Activated CD4-positive, alpha-beta T cell treated with anti-CD3 and anti-CD28 coated beads, Interleukin-2, amount 50 U/mL, for 4 hours (primary cell): ENCODE measurements at places on chromosomes 5 and 9.

- no peak for DNase-seq
These were observed 150.6 kb upstream of the IL12B start for GRCh38 chr5:159480849-159481248.

GRCh38 chr5:128885649-128886255, 79.5 kb upstream of the SLC27A6 start:
- DNase-seq = no peak

DNA sequence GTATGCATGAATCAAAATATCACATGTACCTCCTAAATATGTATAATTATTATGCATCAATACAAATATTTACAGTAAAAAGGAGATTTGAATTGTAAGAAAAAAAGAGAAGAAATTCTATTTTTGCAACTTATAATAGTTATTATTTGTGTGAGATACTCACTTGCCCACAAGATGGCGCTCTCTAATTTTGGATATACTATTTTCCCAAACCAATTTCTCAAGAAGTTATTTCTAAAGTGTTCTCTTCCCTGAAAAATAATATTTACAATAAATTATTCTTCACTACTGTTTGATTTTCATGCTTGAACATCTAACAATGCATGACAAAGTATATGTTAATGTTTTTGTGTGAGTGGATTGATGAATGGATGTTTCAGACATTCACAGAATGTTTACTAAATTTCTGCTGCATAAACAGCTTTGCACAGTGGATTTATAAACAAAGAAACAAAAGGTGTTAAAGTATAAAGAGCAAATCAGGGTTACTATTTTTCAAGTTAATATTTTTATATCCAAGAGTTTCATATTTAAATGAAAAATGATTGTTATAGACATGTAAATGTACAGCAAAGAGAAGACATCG, 503.4 kb downstream of the PDE4D start:
- DNase-seq = no peak

DNA sequence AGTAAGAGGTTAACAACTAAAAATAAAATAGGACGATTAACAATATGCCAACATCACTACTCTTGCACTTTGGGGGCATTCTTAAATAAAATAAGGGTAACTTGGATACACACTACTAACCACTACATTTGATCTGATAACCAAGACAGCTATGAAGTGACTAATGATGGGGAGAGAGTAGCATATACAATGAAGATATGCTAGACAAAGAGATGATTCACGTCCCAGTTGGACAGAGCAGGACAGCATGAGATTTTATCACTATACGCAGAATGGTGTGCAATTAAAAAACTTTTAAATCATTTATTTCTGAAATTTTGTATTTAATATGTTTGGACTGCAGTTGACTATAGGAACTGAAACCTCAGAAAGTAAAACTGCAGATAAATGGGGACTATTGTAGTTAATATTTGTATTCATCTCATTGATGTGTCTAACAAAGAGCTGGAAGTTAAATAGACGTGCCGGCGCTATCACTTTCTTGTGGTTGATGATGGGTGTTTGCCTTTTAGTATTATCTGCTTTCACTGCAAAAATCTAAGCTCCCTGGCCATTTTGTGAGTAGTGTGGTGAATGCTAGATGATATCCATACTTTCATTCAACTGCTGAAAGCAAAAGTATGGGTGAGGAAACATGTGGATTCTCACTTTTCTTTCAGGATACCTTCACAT, 18.7 kb downstream of the GIN1 start:
- no peak for DNase-seq

- no peak for DNase-seq
These were observed 42.8 kb upstream of the ZSWIM6 start for GRCh38 chr5:61289241-61289640.

- no peak for DNase-seq
These were observed 131.8 kb upstream of the DAP start for GRCh38 chr5:10892911-10893215.

- no peak for DNase-seq
These were observed 36.3 kb upstream of the MTAP start for GRCh38 chr9:21766096-21766495.

DNA sequence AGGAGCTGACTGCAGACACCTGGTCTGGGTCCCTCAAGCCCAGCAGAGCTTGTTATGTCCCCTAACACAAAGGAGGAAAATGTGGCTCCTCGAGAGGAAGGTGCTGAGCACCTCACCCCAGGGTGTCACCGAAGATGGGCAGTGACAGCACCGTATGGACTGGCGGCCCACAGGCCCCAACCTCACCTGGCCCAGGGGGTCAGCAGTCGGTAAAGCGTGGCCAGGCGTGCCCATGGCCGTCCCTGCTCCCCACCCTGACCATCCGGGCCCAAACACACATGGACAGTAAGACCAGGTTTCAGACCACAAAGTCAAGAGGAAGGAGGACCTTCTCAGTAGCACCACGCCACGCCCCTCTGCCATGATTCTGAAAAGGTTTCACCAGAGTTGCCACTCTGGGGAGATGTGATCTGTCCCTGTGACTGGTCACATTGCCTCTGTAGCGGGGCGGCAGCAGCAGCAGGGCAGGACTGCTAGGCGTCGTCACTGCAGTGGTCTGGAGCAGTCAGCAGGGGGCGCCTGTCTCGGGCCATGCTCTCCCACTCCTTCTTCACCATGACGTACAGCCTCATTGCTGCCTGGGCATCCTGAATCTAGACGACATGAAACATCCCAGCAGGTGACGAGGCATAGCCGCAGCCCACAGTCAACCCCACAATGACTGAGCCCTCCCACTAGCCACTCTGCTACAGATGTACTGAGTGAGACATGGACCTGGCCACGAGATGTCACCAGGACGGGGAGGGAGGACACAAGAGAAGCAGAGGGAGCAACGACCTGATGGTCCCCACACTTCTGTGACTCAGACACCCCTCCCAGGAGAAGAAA, 11.1 kb downstream of the REXO4 start:
- DNase-seq = peak; percentile 80

DNA sequence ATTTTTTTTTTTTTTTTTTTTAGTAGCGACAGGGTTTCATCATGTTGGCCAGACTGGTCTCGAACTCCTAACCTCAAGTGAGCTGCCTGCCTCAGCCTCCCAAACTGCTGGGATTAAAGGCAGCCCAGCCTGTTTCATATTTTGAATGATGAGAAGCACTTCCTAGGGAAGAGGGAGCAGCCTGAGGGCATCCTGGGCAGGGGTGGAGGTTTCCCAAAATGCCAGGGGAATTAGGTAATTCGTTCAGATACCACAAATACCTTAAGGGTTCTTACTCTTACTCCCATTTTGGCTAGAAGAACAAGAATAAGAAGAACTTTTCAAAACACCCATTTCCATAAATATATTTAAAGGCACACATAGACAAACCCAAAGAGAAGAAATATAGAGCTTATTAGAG, 29.5 kb upstream of the RAPGEF1 start:
- no peak for DNase-seq
